Stomach (tissue), 19 donors: ENCODE measurements at places on chromosomes 3 and 15. TPM values are rescaled to one million over a fixed set of nuclear protein-coding genes. Genes with fewer than 3 reads are reported as not detected.

Gene UCN2
- not detected for polyA plus RNA-seq

Gene C3orf49
- polyA plus RNA-seq: not detected

Gene GOLGA8T
- not detected for polyA plus RNA-seq

Gene TRIM42
- not detected for polyA plus RNA-seq

Gene CYP8B1
- polyA plus RNA-seq: not detected

Gene FBLN2
- 1.8 TPM for polyA plus RNA-seq

Gene UNC13C
- polyA plus RNA-seq: not detected

Gene ERICH6
- not detected for polyA plus RNA-seq

Gene GRAMD2A
- polyA plus RNA-seq: 0.80 TPM

Gene FRMD5
- 3.1 TPM for polyA plus RNA-seq

Gene MOBP
- not detected for polyA plus RNA-seq

Gene WNT5A
- polyA plus RNA-seq: 1.2 TPM

Gene ECE2
- not detected for polyA plus RNA-seq

Gene CACNA2D2
- polyA plus RNA-seq: 1.9 TPM

Gene THRB
- polyA plus RNA-seq: 7.1 TPM

Gene GPR149
- not detected for polyA plus RNA-seq

Gene CD86
- 3.4 TPM for polyA plus RNA-seq

Gene LSAMP
- polyA plus RNA-seq: 1.8 TPM

Gene FANCD2OS
- polyA plus RNA-seq: not detected

Gene ZKSCAN7
- polyA plus RNA-seq: 0.46 TPM

Gene STARD5
- polyA plus RNA-seq: 3.4 TPM

Gene PRR23E
- not detected for polyA plus RNA-seq

Gene EBLN2
- 0.28 TPM for polyA plus RNA-seq

Gene RPL35A
- 2,364 TPM for polyA plus RNA-seq

Gene ZNF502
- polyA plus RNA-seq: 2.5 TPM

Gene HYKK
- 5.9 TPM for polyA plus RNA-seq

Gene SMAD6
- polyA plus RNA-seq: 4.6 TPM

Gene CSPG5
- 0.19 TPM for polyA plus RNA-seq

Gene CD200
- polyA plus RNA-seq: 4.2 TPM

Gene TARS3
- 3.4 TPM for polyA plus RNA-seq

Gene HYAL1
- polyA plus RNA-seq: 12.7 TPM

Gene LMAN1L
- polyA plus RNA-seq: not detected

Gene TMIE
- polyA plus RNA-seq: 1.0 TPM

Gene A4GNT
- polyA plus RNA-seq: 7.2 TPM

Gene GADL1
- polyA plus RNA-seq: 0.03 TPM
